ENCODE measurements at places on chromosomes 7 and 10. TPM values are rescaled to one million over a fixed set of nuclear protein-coding genes. Genes with fewer than 3 reads are reported as not detected.

GRCh38 chr10:102604439-102604841, 39.8 kb upstream of the TRIM8 start:
- no peak for DNase-seq

GRCh38 chr7:45125193-45125904, 13.9 kb upstream of the TBRG4 start:
- no peak for DNase-seq

NKX6-2 gene
- not detected for total RNA-seq

GIMAP5 gene
- 45.9 TPM for total RNA-seq

Data from activated CD4-positive, alpha-beta memory T cell treated with anti-CD3 and anti-CD28 coated beads for 36 hours (primary cell).